ENCODE measurements at places on chromosomes 1 and 21.

DNA sequence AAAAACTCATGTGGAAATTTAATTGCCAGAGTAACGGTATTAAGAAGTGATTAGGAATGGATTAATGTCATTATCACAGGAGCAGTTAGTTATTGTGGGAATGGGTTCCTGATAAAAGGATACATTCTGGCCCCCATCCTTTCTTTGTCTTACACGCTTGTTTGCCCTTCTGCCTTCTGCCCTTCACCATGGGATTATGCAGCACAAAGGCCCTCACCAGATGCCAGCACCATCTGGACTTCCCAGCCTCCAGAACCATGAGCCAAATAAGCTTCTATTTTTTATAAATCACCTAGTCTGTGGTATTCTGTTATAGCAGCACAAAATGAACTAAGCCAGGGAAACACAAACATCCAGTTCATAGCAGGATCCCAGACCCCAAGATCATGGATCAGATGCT lies 33.9 kb upstream of the POU2F1 start:
- DNase-seq: no peak

GRCh38 chr1:214791961-214792360 lies 189.0 kb downstream of the CENPF start:
- DNase-seq: no peak

DNA sequence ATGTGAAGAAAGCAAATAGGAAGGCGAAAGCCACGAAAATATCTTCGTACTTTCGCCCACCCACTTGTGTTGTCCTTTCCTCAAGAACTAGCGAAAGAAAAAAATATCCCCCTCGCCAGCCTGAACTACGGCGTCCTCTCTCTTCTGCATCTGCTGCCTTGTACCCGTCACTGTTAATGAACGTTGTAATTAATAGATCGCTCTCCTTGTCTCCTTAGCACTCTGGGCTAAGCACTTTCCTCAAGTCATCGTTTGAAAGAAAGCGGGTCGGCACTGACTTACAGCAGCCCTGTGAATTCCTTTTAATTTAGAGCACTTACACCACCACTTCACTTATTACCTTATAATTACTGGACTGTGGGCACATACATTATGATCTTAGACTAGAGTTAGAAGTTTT lies 44.1 kb downstream of the ESRRG start:
- DNase-seq: no peak

GRCh38 chr1:22673486-22674409 lies 20.7 kb downstream of the C1QB start:
- no peak for DNase-seq

- DNase-seq: no peak
Observed at GRCh38 chr1:243882276-243882675, 32.2 kb upstream of the AKT3 start.

DNA sequence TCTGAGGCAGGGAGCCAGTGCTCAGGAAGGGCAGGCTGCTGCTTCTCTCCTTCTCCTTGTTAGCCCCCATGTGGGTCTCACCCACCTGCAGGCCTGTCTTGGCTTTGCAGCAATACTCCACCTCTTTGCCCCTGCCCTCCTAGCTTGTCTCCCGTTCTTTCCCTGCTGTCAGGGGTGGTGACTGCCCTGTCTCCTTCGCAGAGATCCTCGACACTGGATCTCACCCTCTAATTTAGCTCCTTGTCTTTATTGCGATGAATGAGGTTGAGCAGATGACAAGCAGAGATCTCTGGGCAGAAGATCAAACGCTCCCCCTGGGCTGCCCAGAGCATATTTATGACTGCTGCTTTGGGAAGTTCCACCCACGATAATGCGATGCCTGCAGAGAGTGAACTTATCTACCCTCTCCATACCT lies 199.2 kb downstream of the ROR1 start:
- no peak for DNase-seq

GRCh38 chr1:212743901-212744475 lies 44.3 kb upstream of the BATF3 start:
- no peak for DNase-seq

DNA sequence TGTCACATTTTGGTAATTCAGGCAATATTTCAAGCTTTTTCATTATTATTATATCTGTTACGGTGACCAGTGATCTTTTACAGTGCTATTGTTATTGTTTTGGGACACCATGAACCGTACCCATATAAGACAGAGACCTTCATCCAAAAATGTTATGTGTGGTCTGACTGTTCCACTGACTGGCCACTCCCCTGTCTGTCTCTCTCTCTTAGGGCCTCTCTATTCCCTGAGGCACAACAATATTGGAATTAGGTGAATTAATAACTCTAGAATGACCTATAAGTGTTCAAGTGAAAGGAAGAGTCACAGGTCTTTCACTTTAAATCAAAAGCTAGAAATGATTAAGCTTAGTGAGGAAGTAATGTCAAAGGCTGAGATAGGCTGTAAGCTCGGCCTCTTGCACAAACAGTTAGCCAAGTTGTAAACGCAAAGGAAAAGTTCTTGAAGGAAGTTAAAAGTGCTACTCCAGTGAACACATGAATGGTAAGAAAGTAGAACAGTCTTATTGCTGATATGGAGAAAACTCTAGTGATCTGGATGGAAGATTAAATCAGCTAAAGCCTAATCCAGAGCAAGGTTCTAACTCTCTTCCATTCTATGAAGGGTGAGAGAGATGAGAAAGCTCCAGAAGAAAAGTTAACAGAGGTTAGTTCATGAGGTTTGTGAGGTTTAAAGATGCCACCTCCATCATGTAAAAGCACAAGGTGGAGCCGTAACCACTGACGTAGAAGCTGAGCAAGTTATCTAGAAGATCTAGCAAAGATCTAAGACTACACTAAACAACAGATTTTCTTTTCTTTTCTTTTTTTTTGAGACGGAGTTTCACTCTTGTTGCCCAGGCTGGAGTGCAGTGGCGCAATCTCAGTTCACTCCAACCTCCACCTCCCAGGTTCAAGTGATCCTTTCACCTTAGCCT lies 19.7 kb upstream of the DIPK1A start:
- no peak for DNase-seq

- no peak for DNase-seq
Observed at GRCh38 chr1:1204425-1204920, 1.9 kb downstream of the TNFRSF18 start.

DNA sequence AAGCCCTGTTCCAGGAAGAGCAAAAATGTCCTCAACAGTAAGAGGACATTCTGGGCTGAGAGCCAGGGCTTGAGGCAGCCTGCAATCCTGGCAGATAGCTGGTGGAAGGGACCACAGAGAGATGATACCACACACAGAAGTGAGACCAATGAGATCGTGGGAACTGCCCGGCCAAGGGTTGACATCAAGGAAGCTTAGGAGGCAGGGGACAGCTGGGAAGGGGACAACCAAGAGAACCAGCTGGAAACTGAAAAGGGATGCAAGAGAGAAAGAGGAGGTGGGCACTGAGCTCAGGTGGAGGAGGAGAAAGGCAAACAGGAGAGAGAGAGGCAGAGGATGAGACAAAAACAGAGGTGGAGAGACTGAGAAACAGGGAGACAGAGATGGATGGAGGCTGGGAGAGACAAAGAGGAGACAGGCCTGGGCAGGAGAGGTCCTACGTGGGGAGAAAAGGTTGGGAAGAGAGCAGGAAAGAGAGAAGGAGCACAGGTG lies 9.2 kb downstream of the PDZK1IP1 start:
- DNase-seq: no peak

DNA sequence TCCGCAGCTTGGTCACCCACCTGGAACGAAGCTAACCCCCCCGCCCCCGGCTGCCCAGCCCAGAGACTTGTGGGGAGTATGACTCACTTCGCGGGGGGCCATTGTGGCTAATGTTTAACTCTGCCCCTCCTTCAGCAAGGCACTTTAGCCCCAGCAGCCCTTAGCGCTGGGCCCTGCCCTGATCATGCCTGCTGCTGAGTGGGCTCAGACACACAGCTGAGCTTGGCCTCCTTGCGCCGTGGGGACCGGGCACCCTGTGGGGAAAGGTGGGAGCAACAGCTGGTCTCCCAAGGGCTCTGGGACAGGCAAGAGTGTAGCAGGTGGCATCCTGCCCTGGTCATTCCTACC lies 6.3 kb upstream of the LAD1 start:
- DNase-seq: no peak

DNA sequence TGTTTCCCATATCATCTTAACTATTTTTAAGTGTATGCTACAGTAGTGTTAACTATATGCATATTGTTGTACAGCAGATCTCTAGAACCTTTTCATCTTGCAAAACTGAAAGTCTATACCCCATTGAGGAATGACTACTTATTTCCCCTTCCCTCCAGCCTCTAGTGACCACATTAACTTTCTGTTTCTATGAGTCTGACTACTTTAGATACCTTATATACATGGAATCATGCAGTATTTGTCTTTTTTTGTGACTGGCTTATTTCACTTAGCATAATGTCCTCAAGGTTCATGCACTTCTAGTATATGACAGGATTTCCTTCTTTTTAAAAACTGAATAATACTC lies 96.5 kb upstream of the BTG3 start:
- DNase-seq: no peak

DNA sequence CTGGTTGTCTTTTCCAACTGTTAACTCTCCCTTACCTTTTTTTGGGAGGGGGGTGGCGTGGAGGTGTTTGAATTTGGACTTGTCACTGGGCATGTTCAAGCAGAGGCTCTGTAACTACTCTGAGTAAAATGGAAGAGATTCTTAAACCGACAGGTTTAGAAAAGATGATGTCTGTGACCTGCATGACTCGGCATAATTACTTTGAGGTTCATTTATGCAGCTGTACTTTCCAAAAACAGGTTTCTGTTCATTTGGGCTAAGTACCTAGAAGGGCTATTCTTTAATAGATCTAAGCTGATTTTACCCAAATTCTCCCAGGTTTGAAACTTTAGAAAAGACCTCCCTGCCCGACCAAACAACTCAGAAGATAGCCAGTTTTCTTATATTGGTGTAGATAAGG lies 80.3 kb downstream of the SLC35A3 start:
- DNase-seq: no peak

DNA sequence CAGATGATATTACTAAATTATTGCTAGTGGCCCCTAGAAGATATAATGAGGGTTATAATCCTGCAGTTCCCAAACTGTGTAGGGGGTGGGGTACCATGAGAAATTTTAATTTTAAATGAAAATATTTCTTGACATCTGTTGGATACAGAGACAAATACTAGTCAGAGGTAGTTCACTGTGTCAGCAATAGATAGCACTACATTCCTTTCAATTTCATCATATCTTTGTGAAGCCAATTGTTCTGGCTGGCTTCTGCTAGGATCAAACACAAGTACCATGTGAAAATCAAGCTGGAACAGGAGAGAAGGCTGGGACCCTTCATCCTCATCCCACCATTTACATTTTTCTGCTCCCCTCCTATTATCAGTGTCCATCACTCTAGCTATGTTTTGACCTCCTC lies 208.1 kb downstream of the USH2A start:
- DNase-seq: no peak

DNA sequence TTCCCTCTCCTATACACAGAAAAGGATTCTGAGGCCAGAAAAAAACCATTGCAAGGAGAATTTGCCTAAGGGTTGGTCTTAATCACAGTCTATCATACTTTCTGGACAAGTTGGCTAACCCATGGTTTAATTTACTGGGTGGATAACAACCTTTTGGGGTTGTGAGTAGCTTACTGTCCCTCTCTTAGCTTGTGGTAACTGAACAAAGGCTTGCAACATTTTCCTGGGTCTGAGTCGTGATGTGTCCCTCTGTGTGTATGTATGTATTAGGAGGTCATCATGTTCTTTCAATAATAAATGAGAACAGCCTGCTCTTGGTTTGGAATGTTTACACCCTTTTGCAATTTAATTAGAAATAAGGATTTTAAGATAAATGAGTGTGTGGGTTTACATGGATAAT lies 36.7 kb downstream of the PAPPA2 start:
- no peak for DNase-seq

DNA sequence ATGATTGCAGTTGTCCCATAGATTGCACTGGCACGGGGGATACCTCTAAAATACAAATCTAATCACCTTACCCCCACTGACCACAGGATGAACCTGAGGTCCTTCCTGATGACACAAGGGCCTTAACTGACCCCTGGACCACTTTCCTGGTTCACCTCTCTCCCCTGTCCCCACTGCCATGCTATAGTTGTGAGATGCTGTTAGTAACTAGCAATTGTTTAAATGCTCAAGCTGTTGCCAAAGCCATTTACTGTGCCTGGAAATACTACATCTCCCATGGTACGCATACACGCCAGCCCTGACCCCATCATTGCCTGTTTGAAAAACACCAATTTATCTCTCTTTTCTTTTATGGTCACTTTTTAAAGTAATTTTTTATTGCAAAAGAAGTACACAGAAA lies 29.1 kb upstream of the RGS8 start:
- DNase-seq: no peak

GRCh38 chr1:205069371-205070125 lies 14.7 kb downstream of the TMEM81 start:
- no peak for DNase-seq

DNA sequence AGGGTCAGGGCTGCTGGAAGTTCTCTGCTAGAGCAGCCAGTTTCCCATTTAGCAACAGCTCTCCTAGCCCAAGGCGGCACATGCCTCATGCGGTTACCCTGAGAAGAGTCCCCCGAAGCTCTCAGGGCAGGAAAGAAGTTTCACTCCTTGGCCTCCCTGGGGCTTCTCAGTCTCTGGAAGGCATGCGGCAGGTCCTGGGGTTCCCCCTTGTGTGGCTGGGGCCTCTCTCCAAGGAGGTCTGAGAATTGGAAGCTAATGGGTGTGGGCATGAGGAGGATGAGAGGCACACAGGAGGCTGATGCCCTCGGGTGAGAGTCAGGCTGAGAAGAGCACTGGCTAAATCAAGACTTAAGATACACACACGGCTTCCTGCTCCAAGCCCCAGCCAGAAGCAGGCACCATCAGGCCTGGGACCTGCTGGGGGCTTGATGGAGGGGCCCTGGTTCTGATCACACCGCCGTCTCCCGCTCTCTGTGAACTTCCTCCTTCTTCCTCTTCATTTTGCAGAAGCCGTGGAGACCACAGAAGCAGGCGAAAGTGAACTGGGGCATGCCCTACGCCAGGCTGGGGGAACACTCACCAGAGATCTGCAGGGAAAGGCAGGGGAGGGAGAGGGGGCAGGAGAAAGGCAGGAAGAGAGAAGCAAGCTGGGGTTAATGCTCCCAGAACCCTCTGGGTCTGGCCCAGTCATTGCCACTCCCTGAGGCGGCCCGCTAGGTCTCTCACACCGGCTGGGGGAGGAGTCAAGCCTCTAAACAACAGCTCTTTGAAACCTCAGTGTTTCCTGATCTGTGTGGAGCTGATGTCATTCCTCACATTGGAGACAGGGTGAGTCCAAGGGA lies 15.1 kb downstream of the BLACAT1 start:
- DNase-seq: no peak

DNA sequence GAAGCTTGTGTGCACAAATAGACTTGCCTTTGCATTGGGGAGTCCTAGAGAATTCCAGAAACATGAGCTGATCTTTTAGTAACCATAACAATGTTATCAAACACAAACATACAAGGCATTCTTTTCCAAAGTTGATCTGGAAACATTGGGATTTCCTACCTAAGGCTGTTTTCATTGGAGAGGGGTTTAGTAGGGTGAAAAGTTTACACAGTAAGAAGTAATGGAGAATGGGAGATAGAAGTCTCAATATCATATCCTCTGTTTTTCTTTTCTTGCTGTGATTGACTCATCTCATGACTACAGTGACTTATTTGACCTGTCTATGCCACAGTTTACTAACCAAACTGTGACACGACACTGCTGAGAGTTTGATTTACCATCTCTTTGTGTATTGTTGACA lies 65.6 kb upstream of the PLA2G4A start:
- DNase-seq: no peak
